Urinary bladder (tissue), 4 donors: ENCODE measurements at places on chromosomes 4 and X. TPM values are rescaled to one million over a fixed set of nuclear protein-coding genes. Genes with fewer than 3 reads are reported as not detected.

LNX1 gene
- polyA plus RNA-seq, result 6.6 TPM

XK gene
- 2.1 TPM for polyA plus RNA-seq

USP17L30 gene
- polyA plus RNA-seq, result not detected

DNAAF6 gene
- polyA plus RNA-seq, result not detected

KCNIP4 gene
- 4.9 TPM for polyA plus RNA-seq

TXK gene
- 0.89 TPM for polyA plus RNA-seq

PSAPL1 gene
- polyA plus RNA-seq, result not detected

COMMD8 gene
- polyA plus RNA-seq, result 16.6 TPM

SOD3 gene
- 247 TPM for polyA plus RNA-seq

ZMAT1 gene
- polyA plus RNA-seq, result 3.6 TPM

CXXC4 gene
- polyA plus RNA-seq, result 0.58 TPM

HTN3 gene
- not detected for polyA plus RNA-seq

MMGT1 gene
- polyA plus RNA-seq, result 23.8 TPM

TMEM255A gene
- 3.2 TPM for polyA plus RNA-seq

FGF16 gene
- 0.42 TPM for polyA plus RNA-seq

DRP2 gene
- 0.75 TPM for polyA plus RNA-seq

RTL3 gene
- polyA plus RNA-seq, result 0.03 TPM

MGST2 gene
- polyA plus RNA-seq, result 69.1 TPM

CENPE gene
- polyA plus RNA-seq, result 0.66 TPM

TLR3 gene
- polyA plus RNA-seq, result 4.7 TPM

SRPX2 gene
- polyA plus RNA-seq, result 26.4 TPM
